Dorsolateral prefrontal cortex (tissue), 122 donors: ENCODE measurements at places on chromosomes 7 and 10.

- no peak for DNase-seq
Observed at GRCh38 chr10:95785942-95786669, 30.1 kb downstream of the ENTPD1 start.

GRCh38 chr7:47672977-47673381 lies 91.1 kb upstream of the TNS3 start:
- DNase-seq, result no peak

GRCh38 chr10:96257944-96258343 lies 13.4 kb downstream of the BLNK start:
- no peak for DNase-seq

DNA sequence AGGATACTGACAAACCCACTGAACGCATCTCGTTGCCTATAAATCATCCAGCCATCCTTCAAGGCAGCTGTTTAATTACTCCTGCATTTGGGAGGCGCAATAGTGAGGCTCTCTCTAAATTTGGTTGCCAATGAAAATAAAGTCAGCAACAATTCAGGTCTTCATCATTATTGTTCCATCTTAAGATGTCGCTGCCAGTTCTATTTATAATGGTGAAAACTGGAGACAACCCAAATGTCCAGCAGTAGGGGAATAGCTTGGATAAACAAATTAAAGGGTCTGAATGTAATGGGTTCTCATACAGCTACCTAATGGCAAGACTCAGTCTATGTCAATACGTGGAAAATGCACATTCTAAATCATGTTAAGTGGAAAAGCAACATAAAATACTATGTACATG lies 120.1 kb upstream of the PLXNA4 start:
- no peak for DNase-seq

- DNase-seq, result no peak
Observed at GRCh38 chr10:18474118-18474455, 177.3 kb downstream of the NSUN6 start.

GRCh38 chr10:29734962-29735627 lies 100.3 kb upstream of the SVIL start:
- no peak for DNase-seq

DNA sequence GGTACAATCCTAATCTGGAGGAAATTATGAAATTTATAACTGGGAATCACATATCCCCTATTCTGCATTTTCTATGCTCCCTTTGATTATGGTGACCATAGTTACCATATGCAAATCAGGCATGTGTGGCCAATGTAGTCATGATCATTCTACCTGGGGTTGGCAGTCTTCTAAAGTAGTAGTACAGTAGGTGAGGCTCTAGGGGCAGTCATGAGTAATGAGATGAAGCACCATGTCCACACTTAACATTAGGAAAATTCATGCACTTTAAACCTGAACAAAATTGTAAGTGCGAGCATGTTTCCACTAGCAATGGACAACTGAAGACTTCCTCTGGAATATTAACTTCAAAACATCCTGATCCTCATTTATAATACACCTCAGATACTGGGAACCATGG lies 545.9 kb downstream of the SUGCT start:
- no peak for DNase-seq

- DNase-seq, result no peak
Observed at GRCh38 chr10:3476186-3476585, 303.6 kb upstream of the PITRM1 start.

DNA sequence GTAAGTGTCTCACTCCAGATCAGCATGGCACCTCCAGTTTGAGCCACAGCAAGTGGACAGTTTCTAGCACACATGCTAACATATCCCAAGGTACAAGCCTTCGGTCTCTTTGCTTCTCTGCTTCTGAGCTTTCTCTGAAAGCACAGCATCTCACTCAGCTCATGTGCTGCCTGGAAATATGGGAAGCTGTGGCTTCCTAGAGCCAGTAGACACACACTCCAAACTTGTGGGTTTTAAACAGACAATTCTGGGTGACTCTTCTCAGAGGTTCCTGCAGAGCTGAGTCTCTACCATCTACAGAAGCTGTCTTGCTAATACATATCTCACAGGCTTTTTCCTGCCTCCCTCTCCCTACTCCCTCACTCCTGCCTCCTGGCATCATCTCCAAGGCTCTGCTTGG lies 23.9 kb upstream of the TMEM273 start:
- DNase-seq, result no peak

- DNase-seq, result no peak
Observed at GRCh38 chr10:61793760-61794703, 107.5 kb upstream of the ARID5B start.

DNA sequence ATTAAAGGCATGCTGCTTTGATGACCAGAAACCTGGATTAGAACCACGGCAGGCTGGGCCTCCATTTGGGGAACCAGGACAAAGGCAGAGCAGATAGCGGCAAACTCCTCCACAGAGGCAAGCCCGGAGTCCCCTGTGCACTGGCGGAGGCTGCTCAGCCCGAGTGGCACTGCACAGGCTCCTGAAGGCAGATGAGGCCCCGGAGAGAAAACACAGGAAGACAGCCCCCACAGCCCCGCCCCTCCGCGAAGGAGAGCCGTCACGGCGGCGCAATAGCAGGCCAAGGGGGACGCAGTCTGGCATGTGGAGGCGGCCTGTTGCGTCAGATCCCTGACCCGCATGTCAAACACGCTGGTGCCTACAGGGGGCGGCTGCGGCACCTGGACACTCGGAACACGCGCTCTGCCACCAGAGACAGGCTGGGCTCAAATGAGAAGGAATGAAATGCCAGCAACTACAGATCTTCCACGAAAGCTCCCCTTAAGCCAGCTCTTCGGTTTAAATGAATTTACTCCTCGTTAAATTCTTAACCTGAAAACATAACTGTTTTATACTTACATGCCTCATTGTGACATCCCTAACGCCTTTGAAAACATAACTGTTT lies 128.5 kb downstream of the MAD1L1 start:
- peak; percentile 76 for DNase-seq
